Right lung (tissue), 10 donors: ENCODE measurements at places on chromosomes 1 and 21. TPM values are rescaled to one million over a fixed set of nuclear protein-coding genes. Genes with fewer than 3 reads are reported as not detected.

Gene CA14
- 5.6 TPM for polyA plus RNA-seq

Gene SGIP1
- 16.0 TPM for polyA plus RNA-seq

Gene PPFIA4
- 2.9 TPM for polyA plus RNA-seq

Gene HPDL
- 1.7 TPM for polyA plus RNA-seq

Gene CELA3B
- polyA plus RNA-seq, result not detected

Gene HES2
- polyA plus RNA-seq, result 0.04 TPM

Gene HHIPL2
- 0.70 TPM for polyA plus RNA-seq

Gene COL24A1
- polyA plus RNA-seq, result 15.0 TPM

Gene ATP6V1G3
- not detected for polyA plus RNA-seq

Gene GON4L
- 62.4 TPM for polyA plus RNA-seq

Gene KCND3
- 0.49 TPM for polyA plus RNA-seq

Gene WNT2B
- 4.2 TPM for polyA plus RNA-seq

Gene ALX3
- not detected for polyA plus RNA-seq

Gene SFN
- 0.72 TPM for polyA plus RNA-seq

Gene EXTL1
- 0.51 TPM for polyA plus RNA-seq

Gene MYOG
- polyA plus RNA-seq, result not detected

Gene SLC1A7
- polyA plus RNA-seq, result 0.31 TPM

Gene NDUFS5
- 270 TPM for polyA plus RNA-seq

Gene RAP1GAP
- polyA plus RNA-seq, result 21.3 TPM

Gene MFAP2
- 225 TPM for polyA plus RNA-seq
